ENCODE measurements at places on chromosomes 3 and 15.

DNA sequence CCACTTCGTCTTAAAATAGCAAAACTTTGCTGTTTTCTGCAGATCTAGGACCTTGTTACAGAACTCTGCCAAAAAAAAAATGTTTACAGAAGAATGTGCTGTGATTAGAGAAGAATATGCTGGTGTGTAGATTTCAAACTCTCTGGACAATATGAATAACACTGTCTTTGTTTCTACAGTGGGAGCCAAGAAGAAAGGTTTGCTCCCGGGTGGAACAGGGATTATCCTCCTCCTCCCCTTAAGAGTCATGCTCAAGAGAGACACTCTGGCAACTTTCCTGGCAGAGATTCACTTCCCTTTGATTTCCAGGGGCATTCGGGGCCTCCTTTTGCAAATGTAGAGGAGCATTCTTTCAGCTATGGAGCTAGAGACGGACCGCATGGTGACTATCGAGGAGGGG is 27.3 kb downstream of the RBM6 start:
- DNase-seq: no peak

- no peak for DNase-seq
Measured at GRCh38 chr3:178712247-178712646, 176.0 kb downstream of the KCNMB2 start.

GRCh38 chr3:171121801-171122200 is 95.3 kb upstream of the SLC2A2 start:
- no peak for DNase-seq

DNA sequence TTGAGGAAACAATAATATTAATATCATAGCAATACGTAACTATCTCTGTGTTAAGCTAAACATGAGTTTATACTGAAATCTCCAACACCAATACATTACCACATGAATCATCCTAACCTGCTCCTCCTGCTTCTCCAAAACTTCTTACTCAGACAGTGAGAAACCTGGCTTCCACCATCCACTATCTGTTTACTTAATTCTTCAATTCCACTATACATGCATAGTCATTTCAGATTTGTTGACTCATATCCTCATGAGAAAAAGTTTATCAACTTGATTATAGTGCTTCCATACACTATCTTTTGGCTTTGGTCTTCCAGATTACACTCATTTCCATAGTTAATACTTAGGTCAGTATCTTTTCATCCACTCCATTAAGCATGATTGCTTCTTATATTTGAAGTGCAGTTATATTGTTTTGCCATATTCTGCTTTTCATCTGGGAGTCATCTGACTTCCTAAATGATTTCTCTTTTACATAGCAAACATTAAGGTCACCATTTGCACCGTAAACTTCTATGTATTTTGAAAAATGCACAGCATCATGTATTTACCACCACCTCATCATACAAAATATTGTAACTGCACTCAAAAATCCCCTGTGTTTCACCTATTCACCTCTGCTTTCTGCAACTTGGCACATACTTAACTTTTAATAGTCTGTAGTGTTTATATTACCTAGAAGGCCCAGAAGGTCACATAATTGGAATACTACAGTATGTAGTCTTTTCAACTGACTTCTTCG is 970.6 kb downstream of the DIPK2A start:
- DNase-seq: no peak

DNA sequence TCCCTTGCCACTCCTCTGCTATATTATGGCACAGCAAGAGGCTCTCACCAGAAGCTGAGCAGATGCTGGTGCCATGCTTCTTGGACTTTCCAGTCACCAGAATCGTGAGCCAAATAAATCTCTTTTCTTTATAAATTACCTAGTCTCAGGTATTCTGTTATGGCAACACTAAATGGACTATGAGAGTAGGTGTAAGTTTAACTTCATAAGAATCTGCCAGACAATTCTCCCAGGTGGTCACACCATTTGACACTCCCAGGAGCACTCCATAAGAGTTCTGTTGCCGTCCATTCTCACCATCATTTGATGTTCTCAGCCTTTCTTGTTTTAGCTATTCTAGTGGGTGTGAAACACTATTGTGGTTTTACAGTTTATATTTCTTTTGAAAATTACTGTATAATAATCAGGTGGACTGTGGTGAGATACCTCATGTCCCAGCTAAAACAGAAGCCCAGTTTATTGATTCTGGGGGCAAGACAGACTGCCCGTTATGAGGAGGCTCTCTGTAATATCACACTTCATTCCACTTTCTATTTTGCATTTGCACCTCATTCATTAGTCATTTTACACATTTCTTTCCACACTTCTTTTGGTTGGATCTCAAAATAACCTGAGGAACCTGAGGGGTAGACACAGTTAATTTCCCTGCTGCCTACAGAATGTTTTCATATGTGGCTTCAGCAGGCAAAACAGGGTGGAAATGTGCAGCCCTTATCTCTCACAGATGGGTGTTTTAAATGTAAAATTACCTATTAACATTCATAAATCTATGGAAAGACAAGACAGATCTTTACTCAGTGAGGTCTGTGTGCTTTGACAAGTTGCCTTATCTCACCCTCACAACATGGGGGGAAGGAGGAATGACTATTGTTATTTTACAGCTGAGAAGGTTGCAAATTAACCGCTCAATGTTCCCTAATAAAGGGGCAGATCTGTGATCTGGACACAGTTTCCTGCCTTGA is 42.1 kb downstream of the CDCP1 start:
- no peak for DNase-seq

GRCh38 chr15:66278671-66279070 is 14.7 kb upstream of the DIS3L start:
- DNase-seq: no peak

- DNase-seq: no peak
Measured at GRCh38 chr3:74403307-74403706, 211.2 kb downstream of the CNTN3 start.

DNA sequence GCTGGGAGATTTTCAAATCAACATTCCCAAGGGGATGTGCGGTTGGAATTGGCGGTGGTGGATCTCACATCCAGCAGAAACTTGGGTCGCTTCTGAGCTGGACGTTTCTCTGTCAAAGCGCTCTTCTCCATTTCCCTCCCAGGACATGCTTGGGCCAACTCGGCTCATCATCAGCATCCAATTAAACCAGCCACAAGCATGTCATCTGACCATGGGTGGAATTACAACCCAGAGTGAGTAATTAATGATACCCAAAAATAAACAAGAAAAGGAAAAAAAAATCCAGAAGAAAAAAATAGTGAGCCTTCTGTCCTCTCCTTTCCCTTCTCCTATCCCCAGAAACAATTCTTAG is 111.2 kb downstream of the XXYLT1 start:
- no peak for DNase-seq

GRCh38 chr15:73925848-73926218 is 429 bp upstream of the LOXL1 start:
- DNase-seq: no peak

GRCh38 chr15:82810061-82810889 is 847 bp downstream of the WHAMM start:
- peak; percentile 56 for DNase-seq

DNA sequence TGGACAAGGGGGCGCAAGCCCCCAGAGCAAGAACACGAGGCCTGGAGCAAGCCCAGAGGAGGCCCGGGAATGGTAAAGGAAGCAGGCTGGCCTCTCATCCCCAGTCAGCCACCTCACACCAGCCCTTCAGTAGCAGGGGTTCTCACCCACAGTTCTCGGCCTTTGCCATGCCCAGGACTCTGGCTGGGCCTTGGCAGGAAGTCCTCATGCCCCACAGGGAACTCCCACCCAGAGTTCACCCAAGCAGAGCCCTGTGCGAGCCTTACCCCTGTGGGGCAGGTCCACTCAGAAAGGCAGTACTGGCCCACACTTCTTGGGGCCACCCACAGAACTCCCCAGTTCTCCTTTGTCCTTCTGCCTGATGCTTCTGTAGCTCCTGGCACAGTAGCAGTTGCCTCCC is 30.3 kb downstream of the CYP11A1 start:
- DNase-seq: no peak

DNA sequence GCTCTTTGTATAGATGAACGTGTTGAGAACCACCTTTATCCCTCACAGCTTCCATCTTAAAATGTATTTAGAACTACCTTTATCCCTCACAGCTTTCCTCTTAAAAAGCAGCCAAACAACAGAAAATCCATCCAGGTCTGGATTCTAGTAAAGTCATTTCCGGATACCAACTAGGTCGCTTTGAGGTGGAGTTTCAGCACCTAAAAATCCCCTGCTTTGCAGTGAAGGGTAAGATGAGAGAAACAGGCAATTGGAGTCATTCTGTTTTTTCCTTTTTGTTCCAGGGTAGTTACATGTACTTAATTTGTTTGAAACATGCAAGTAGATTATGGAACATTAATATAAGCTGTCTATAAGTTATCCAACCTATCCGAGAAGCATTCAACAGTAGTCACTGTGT is 192.0 kb downstream of the UBE2E2 start:
- no peak for DNase-seq
